ENCODE measurements at places on chromosomes 6 and 20.

DNA sequence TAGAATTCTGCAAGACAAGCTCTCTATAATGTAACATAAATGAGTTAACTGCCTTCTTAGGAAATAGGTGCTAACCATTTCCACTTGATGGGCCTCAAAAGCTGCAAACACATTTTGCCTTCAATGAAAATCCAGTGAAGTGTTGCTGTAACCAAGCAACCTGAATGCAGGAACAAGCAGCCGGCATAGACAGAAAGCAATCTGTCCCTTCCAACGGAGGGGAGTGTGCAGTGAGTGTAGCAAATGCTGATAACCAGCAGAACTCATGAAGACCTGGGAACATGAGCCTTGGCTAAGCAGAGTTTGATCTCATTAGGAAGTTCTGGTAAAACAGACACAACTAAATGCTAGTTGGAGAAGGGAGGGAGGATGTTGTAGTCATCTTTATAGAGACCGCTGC, 697.8 kb downstream of the KIF16B start:
- DNase-seq, result no peak

DNA sequence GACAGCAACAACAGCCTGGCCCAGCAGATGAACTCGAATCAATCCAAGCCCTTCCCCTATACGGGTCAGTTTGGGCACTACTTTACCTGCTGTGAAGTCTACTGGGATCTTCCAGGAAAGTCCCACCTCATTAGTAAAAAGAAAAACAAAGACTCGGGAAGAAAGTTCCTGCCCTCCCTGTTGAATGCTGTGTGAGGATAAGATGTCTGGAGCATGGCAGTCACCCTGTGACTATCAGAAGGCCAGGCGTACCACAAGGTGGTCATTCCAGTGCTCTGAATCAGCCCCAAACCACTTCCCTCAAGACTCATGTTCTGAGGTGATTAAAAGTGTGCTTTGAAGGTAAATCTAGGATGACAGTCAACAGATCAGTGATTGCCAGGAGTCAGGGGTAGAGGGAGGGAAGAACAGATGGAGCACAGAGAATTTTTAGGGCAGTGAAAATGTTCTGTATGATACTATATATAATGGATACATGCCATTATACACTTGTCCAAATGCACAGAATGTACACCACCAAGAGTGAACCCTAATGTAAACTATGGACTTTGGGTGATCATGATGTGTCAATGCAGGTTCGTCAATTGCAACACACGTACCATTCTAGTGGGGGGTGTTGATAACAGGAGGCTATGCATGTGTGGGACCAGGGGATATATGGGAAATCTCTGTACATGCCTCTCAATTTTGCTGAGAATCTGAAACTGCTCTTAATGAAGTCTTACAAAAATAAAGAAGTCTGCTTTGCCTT, 14.7 kb downstream of the FKBP1A start:
- DNase-seq, result no peak

DNA sequence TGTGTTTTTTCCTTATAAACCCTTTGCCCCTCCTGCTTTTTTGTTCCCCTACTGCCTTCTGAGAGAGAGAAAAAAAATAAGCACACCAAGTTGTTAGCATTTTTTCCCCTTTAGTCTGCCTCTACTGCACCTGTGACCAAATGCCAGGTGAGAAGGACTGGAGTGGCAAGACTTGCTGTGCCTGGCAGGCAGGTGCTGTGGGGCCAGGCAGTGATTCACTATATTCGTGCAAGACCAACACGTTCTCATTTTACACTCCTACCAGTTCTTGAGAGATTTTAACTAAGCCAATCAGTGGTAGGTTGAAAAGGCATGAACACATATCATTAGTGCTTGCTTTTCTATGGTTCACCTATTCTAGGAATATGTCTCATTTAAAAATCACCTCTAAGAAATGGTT, 109.7 kb downstream of the FIG4 start:
- no peak for DNase-seq

DNA sequence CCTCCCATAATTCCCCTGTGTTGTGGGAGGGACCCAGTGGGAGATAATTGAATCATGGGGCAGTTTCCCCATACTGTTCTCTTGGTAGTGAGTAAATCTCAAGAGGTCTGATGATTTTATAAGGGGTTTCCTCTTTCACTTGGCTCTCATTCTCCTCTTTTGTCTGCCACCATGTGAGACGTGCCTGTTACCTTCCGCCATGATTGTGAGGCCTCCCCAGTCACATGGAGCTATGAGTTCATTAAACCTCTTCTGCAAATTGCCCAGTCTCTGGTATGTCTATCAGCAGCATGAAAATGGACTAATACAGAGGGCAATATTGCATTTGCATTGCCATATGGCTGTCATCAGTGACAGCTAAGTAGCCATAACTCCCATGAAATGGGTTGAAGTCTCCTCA, 63.2 kb downstream of the ZNF217 start:
- no peak for DNase-seq

GRCh38 chr6:16804546-16805242, 43.4 kb upstream of the ATXN1 start:
- DNase-seq, result no peak

DNA sequence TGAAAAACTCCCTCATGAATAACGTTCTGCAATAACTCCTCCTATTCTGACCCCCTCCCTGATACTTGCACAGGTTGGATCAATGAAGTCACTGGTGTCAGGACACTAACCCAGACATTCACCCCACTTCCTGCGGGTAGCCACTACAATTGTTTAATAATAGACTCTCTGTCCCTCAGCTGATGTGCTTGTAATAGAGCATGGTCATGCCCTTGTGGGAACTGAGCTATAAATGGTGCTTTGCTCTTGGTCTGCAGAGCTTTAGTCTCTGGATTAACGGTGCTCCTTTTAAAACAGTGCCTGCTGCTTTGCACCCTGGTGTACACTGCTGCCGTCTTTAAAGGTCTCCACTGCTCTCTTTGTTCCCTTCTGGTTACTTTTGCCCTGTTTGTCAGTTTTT, 127.3 kb downstream of the BACH2 start:
- no peak for DNase-seq
